Bronchial epithelial cell (primary cell): ENCODE measurements at places on chromosomes 1 and 21.

DNA sequence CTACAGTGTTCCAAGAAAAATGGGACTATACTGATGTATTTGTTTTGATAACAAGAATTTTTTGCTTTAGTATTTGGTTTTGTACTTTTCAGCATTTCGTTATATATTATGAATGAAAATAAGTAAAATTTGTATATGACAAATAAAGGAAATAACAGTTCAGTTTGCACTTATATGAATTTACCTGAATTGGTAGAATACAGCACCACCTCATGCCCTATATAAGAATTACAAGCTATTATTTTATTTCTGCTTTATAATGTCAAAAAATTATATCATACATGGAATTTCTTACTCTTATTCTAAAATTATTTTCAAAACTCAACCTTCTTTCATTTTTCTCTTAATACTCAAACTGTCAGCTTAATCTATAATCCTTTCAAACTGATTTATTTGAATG lies 14.6 kb downstream of the EFCAB7 start:
- peak; percentile 33 for DNase-seq

GRCh38 chr1:66028035-66028434 lies 235.3 kb downstream of the PDE4B start:
- no peak for DNase-seq

DNA sequence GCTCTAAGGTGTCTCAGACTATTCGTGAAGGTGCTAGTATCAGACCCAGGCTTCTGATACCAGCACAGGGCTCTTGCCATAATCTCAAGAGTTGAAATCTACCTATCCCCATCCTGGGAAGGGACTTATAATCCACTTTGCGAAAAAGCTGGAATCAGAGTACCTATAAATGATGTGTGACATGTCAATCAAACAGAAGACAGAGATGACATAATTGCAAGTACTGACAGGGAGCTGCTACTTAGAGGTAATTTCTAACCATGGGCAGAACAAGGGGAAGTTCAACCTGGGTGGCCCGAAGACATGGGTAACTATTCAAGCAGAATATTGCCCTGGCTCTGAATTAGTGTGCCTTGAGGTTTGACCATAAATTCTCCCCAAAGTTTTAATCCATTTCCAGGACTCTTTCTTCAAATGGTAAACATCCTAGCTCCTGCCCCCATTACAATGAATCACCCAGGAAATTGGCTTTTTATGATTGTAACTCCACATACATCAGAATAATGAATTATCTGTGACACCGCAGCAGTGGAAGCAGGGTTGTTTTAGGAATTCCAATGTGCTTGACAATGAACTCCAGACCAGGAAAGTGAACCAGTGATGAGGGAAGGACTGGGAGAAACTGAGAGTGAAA lies 37.2 kb downstream of the KANK4 start:
- no peak for DNase-seq

GRCh38 chr1:92749024-92749634 lies 35.8 kb downstream of the EVI5 start:
- DNase-seq: peak; percentile 68

GRCh38 chr1:225866981-225867380 lies 15.2 kb downstream of the TMEM63A start:
- DNase-seq: no peak

DNA sequence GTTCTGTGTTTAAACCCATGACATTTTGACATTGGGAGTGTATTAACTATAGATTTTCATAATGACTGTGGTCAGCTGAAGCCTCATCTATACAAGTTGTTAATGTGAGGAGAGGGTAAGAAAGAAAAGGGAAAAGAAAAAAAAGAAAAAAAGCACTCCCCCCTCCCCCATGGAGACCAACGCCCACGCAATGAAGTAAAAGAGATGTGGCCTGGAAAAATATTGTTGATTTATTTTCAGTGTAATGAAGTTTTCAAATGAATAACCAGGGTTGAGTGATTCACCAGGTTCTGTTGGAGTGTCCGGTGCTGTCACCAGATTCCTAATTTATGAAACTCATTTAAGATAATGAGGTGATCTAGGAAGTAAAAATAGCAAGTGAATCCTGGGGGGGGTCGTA lies 4.7 kb downstream of the RNF220 start:
- DNase-seq: no peak

- no peak for DNase-seq
Observed at GRCh38 chr1:10631121-10631810, 156.5 kb downstream of the PEX14 start.

DNA sequence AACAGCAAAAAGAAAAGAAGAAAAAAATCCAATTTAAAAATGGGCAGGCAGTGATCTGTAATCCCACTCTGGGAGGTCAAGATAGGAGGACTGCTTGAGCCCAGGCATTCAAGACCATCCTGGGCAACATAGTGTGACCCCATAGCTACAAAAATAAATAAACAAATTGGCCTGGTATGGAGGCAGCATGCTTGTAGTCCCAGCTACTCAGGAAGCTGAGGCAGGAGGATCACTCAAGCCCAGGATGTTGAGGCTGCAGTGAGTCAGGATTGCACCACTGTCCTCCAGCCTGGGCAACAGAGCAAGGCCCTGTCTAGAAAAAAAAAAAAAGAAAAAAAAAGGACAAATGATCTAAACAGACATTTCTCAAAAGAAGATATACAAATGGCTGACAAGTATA lies 99.6 kb downstream of the EIF4G3 start:
- peak; percentile 72 for DNase-seq

- DNase-seq: no peak
Observed at GRCh38 chr1:89512996-89513720, 11.5 kb upstream of the LRRC8B start.

- DNase-seq: peak; percentile 83
Observed at GRCh38 chr1:170711682-170712081, 47.8 kb downstream of the PRRX1 start.

DNA sequence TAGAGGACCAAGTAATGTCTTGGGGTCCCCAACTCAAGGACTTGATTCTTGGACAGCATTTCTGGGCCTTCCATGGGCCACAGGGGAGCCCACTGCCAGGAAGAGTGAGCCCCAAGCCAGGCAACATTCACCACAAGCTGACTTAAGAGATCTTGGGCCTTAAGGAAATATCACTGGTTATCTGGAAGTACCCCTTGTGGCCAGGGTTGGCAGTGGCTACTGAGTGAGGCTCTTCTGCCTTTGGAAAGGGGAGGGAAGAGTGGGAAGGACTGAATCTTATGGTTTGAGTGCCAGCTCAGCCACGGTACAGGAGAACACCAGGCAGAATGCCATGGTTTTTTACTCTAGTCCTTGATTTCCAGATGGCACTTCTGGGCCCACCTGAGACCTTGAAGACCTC lies 228.9 kb upstream of the RGS18 start:
- no peak for DNase-seq

DNA sequence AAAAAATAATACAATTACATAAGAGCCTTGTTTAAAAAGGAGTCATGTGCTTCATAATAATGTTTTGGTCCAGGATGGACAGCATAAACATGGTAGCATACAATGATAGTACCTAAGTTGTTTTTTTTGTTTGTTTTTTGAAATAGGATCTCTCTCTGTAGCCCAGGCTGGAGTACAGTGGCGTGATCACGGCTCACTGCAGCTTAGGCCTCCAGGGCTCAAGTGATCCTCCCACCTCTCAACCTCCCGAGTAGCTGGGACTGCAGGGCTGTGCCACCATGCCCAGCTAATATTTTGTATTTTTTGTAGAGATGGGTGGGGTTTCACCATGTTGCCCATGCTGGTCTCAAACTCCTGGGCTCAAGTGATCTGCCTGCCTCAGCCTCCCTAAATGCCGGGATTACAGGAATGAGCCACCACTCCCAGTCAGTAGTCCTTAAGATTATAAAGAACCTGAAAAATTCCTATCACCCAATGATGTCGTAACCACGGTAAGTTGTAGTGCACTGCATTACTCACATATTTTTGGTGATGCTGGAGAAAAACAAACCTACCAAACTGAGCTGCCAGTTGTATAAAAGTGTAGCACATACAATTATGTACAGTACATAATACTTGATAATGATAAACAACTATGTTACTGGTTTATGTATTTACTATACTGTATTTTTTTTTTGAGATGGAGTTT lies 22.4 kb upstream of the RCOR3 start:
- peak; percentile 20 for DNase-seq

- DNase-seq: no peak
Observed at GRCh38 chr1:206933333-206933945, 11.7 kb upstream of the FCMR start.

DNA sequence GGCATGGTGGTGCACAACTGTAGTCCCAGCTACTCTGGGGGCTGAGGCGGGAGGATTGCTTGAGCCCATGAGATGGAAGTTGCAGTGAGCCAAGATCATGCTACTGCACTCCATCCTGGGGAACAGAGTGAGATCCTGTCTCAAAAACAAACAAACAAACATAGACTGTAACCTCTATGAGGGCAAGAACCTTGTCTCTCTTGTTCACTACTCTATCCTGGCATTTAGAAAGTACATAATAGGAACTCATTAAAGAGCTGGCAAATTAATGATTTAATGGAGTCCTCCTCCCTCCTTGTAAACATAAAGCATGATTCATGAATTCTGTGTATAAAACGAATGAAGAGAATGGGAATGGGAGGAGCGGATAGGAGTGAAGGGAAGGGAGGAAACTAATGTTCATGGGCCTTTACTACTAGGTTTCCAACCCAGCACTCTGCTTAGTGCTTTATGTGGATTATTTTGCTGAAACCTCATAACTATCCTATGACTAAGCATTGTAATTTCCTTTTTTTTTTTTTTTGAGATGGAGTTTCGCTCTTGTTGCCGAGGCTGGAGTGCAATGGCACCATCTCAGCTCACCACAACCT lies 8.6 kb downstream of the LMOD1 start:
- DNase-seq: peak; percentile 61

DNA sequence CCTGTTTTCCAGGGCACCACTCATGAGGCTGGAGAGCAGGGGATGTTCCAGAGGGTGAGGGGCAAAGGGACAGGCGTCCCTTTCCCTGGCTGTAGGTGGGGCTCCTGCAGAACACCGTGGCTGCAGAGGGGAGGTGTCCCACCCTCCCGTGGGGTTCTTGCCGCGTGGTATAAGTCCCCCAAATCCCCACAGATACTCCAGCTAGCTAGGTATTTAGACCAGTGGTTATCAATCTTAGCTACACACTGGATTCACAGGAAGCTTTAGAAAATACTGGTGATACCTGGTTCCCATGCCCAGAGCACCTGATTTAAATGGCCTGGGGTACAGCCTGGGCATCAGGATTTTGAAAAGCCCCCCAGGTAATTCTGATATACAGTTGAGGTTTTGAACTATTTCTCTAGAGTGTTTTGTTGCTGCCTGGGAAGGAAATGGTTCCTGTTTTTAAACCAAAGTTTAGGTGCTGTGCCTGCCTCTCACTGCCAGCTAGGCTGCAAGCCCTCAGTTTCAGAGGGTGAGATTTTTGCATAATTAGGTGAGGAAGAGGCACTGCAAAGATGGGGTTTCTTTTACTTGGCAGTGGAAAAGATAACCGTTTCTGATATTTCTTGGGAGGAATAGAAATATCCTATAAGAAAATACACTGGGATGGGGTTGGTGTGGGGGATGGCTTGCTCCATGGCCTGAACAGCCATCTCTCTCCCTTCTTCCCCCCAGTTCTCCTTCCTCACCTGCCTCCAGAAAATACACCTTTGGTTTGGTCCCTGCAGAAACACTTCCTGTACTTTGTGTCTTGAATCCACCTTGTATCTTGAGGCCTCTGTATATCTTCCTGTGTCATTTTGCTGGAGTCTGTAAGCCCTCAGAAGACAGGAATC lies 51.7 kb downstream of the RASSF5 start:
- no peak for DNase-seq

DNA sequence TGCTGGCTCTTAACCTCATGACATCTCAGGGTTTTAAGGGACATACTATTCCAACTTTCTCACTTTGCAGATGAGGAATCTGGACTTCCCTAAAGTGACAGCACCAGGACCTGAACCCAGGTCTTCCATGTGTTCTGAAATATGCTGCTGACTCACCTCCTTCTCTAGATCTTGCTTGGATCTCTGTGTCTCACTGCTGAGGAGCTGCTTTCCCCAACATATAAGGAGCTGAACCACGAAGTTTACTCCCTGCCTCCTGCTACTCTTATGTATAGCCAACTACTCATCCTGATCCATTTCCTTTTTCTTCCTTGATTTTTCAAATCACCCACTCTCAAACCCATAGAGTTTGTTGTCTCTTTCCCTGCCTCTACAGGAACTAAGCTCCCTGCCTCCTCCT lies 38.2 kb downstream of the ALG14 start:
- no peak for DNase-seq

- DNase-seq: peak; percentile 92
Observed at GRCh38 chr1:108881369-108881768, 4.6 kb downstream of the GPSM2 start.

GRCh38 chr1:81801651-81802456 lies 1.1 kb downstream of the ADGRL2 start:
- DNase-seq: peak; percentile 23

- DNase-seq: peak; percentile 98
Observed at GRCh38 chr1:223714849-223715603, 2.7 kb downstream of the CAPN2 start.

GRCh38 chr1:87833166-87833565 lies 504.5 kb downstream of the LMO4 start:
- peak; percentile 11 for DNase-seq

DNA sequence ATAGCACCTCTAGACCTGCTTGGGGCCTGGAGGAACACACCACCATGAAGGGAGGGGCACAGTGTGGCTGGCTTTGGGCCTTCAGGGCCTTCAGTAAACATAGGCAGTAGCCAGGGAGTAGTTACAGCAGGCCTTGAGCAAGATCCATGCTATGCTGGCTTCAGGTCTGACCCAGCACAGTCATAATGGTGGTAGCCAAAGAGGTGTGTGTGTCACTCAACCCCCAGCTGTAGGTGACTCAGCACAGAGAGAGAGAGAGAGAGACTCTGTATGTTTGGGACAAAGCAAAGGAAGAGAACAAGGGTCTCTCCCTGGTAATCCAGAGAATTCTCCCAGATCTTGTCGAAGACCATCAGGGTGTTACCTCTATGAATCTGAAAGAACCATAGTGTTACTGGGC lies 250.5 kb upstream of the PKN2 start:
- DNase-seq: peak; percentile 61

DNA sequence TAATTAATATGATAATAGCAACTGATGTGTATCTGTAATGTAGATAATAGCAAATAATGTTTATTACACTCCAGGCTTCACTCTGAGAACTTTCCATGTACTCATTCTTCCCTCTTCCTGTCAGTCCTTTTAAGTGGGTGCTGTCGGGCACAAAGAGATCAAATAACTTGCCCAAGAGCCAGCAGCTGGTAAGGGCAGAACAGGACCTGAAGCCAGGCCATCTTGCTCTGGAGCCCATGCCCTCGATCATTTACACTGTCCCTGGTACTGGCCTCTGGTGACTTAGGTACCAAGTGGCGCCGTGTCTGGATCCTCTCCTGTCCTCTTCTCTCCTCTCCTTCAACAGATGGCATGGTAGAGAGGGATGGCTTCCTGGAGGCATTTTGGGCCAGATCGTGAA lies 97.2 kb downstream of the VPS13D start:
- DNase-seq: no peak

- DNase-seq: no peak
Observed at GRCh38 chr1:155844860-155845421, 12.1 kb downstream of the GON4L start.

- DNase-seq: no peak
Observed at GRCh38 chr1:48960320-48960719, 183.6 kb upstream of the BEND5 start.

- DNase-seq: peak; percentile 1
Observed at GRCh38 chr1:245829826-245830225, 675.0 kb downstream of the KIF26B start.
